ENCODE measurements at places on chromosomes 12 and 14.

DNA sequence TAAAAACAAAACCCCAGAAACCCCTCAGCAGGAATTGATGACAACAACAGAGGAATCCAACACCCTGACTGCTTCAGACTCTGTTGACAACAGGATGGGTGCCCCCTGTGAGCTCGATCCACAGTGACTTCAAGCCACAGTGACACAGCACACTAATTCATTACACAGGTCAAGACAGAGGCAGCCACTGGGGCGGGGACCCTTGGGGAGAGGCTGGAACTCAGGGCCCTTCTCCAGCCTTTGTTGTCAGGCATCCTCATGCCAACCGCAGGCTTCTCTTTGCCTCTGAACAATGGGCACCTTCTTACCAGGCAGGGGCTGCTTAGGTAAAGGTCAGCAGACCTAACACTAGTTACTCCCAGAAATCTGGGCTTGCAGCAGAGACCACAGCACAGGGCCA is 37.6 kb downstream of the ACADS start:
- DNase-seq, result no peak

- DNase-seq, result no peak
Measured at GRCh38 chr12:109232731-109233130, 76.4 kb downstream of the FOXN4 start.

DNA sequence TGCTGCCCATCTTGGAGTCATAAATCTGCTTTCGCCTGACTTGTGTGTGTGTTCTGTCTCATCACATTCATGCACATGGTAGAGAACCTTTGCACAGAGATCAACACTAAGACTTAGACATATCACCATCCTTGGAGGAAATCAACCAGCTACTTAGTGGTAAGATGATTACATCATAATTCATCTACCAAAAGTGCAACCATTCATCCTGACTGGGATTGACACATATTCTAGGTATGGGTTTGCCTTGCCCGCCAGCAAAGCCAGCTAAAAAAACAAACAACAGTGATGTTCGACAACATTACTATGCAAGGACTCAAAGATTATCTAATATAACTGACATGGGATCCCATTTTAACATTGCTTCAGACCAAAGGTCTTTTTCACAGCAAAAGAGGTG is 228.7 kb downstream of the NUAK1 start:
- no peak for DNase-seq

DNA sequence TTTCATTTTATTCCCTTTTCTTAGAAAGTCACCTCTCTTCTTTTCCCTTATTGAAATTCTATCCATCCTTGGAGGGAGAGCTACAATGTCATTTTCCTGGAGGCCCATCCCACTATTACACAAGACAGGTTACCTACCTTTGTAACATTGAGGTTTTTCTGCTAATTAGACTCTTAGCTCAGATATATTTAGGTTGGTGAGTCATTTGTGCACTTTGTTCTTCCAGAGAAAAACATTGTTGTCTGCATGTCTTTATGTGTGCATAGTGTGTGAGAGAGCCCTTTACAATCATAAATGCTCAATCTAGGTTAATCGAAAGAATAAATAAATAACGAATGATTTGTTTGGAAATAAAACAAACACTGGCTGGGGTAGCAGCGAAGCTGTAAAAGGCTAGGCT is 191.8 kb downstream of the DACT1 start:
- no peak for DNase-seq

GRCh38 chr14:31898838-31899528 is 178.1 kb upstream of the ARHGAP5 start:
- no peak for DNase-seq

DNA sequence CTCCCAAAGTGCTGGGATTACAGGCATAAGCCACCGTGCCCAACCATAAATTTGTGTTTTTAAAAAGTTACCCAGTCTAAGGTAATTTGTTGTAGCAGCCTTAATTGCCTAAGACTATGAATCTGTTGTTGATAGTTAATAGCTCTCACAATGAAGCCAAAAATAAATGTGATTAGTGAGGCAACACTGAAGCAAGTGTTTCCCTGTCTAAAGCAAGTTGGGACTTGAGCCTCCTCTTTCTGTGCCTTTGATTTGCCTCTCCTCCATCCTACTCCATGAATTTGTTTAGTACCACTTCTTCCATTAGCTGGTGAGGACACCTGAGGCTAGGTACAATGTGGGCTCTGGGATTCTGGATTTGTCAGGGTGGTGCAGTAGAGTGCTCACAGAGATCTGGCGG is 36.8 kb downstream of the DAAM1 start:
- no peak for DNase-seq

DNA sequence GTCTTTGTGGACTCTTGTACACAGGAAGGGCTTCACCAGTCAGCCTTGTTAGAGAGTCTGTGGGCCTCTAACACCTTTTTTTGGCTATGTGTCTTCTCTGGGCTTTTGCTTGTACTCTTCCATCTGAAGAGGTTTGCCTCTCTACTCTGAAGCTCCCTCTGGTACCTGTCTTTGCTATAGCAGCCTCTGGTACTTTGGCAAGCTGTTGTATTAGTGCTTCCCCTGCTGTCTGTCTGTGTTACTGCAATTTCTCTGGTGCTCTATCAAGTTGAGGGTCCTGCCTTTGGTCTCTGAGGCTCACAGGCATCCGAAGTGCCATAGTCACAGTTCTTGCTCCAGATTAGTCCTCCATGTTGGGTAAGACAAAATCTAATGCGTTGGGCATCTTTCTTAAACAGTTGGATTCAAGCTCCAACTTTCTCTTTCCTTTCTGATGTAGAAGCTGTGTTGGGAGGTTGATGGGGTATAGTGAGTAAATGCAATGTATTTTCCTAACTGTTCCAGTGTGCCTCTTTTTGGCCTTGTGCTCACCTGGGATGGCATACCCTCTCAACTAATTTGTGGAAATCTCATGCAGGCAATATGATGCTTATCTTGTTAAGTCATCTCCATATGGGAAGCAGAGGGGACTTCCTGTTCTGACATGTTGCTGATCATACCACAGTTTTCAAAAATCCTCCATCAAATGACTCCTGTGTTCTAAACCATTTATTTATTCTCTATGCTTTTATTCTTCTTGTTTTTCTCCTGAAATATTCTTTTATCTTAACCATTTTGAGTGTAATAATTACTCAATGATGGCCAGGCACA is 88.8 kb downstream of the ATF7IP start:
- DNase-seq, result no peak

GRCh38 chr14:93305725-93306418 is 27.0 kb downstream of the BTBD7 start:
- no peak for DNase-seq

DNA sequence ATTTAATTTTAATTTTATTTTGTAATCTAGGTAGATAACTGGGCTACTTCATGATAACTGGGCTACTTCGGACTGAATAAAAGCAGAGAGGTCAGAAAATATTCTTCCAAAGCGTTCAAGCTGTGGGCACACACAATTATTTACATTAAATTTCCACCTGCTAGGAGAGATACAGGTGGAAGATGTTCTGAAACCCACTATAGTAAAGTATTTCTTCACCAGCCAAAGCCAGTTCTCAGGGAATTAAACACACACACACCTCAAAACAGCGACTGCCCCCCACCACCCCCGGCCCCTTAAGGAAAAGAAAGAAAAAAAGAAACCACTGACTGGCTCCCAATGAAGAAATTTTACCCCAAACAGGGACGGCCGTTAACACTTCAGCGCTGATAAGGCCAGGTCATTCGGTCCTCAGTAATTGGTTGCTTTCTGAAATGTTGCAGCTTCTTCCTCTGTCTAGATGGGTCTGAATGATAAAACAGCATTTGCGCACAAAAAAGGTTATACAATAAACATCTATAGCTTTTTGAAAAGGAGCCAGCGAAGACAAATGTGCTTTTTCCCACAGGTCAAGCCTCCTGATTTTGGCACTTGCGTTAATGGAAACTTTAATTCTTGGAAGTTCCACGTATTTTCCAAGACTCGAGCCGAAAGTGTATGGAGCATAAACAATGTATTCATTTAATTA is 771 bp upstream of the KCNJ8 start:
- no peak for DNase-seq

DNA sequence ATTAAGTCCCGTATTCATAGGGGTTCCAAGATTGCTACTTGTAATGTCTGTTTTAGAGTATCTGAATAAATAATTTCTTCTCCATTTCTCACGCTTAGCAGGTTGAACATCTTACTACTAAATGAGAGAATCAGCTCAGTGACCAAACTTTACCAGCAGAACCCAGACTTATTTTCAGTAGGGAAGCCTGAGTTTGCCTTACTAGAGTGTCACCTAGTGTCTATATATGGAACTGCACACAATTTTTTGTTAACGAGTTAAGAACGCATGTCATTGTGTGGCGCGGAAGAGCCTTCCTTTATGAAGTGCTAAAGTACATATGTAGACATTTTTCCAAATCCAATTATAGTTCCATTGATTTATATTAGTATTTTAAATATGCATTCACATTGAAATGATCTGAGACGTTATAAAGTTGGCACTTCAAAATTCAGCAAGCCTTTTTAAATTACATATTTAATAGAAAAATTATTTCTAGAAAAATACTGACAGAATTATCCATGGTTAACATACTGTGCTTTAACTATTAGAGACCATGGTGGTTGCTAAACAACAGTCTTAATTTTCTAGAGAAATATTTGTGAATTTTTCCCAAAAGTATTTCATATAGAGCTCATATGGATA is 88.3 kb downstream of the RPS29 start:
- peak; percentile 50 for DNase-seq

DNA sequence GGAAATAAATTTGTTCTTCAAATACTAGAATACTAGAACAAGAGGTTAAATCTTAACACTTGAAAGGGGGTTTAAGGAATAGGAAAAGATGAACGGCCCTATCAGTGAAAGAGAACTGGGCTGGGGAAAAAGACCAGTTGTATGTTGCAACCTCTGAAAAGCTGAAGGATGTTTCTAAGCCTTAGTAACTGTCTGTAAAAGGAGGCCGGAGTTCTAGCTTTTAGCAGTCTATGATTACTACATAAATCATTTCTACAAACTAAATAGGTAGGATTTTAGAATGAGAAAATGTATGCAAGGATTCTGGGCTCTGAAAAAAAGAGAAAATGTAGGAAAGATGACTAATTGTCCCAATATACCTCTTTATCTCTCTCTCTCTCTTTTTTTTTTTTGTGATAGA is 4.9 kb downstream of the CERS5 start:
- no peak for DNase-seq

DNA sequence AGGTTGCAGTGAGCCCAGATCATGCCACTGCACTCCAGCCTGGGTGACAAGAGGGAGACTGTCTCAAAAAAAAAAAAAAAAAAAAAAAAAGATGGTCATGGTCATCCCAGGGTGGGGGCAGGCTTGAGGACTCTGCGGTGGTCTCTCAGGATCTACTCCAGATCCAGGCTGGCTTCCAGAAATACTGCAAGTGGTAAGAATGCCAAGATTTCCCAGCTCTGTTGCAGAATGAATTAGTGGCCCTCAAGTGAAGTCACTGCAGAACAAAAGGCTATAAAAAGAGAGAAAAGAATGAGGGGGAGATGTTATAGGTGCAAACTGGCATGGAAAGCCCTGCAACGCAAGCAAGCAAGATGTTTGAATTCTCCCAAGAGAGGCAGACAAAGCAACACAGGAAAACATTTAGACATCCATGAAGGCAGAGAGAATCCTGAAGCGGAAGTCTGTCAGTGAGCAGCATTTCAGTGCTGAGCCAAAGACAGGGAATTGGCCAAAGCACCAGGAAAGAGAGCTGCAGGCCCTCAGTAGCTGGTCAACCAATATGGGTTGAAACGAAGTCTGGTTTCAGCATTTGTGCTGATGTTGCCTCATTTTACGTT is 31.9 kb upstream of the ETFBKMT start:
- DNase-seq, result no peak

GRCh38 chr12:62716866-62717525 is 218.0 kb downstream of the PPM1H start:
- no peak for DNase-seq

GRCh38 chr12:34296143-34297041 is 274.1 kb downstream of the ALG10 start:
- no peak for DNase-seq

DNA sequence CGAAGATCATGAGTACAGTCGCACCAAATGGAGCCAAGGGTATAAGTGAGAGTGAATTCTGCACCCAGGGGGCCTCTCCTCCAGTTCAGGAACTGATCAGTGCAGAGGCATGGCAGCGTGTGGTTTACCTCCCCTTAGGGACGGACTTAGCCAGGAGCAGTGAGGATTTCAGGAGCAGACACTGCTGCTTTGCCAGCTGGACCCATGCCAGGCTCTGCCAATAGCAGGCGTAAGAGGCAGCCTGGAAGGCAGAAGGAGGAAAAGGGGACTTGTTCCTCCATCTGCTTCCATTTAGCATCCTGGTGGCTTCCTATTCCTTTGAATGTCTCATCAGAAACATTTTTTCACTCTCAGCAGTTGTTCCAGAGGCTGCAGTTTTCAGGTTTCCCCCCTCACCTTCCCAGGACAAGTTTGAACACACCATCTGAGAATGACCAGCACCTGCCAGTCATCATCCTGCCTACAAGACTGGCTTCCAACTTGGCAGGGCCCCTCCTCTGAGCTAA is 137.0 kb upstream of the LMNTD1 start:
- DNase-seq, result no peak

GRCh38 chr12:88361493-88361892 is 218.8 kb downstream of the KITLG start:
- DNase-seq, result no peak

DNA sequence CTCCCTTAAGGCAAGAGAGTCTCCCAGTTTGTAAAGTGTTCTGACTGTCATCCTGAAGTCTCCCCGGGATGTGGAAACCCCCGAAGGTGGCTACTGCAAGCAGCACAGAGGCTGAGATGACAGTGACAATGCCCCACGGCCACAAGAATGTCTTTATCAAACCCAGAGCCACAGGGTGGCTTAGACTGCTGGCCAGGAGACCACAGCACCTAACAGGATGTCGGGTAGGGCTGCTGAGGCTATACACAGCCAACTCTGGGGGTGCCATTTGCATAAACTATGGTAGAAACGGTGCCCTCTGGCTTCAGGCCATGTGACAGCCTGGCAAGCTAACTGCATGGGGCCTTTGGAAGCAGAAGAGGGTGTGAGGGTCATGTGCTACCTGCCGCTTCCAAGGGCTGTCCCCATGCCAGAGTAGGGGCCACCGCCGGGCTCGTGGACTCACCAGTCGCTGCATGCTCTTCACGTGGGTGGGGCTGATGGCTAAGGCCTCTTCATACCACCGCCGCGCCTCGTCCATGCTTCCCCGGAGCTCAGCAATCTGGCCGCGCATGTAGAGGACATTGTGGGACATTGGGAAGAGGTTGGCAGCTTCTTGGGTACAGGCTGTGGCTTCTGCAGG is 180.9 kb downstream of the CALM1 start:
- DNase-seq, result no peak

GRCh38 chr12:75853626-75854025 is 177.9 kb downstream of the PHLDA1 start:
- no peak for DNase-seq

DNA sequence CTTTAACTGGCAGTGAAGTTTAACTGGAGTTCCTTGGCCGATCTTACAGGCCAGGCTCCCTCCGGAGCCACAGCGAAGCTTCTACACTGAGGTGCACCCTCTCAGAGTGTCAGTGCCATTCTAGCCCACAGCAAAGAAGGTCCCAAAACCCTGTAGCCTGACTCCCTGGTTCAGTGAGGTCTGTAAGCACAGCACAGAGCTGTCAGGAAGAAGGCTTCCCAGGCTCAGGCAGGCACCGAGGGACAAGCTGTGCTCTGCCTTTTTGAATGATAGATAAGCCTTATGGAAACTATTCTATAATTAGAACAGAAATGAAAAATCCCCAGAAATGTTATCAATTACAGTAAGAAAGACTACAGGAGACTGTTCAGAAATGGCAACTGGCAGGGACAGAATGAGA is 40.2 kb downstream of the MOK start:
- no peak for DNase-seq

- DNase-seq, result no peak
Measured at GRCh38 chr14:104144911-104145825, 6.8 kb downstream of the KIF26A start.
